Fibroblast of skin of abdomen (primary cell): ENCODE measurements at places on chromosomes 6 and 20.
A peak's percentile ranks its signal among the peaks of the same experiment; 100 is the strongest.

DNA sequence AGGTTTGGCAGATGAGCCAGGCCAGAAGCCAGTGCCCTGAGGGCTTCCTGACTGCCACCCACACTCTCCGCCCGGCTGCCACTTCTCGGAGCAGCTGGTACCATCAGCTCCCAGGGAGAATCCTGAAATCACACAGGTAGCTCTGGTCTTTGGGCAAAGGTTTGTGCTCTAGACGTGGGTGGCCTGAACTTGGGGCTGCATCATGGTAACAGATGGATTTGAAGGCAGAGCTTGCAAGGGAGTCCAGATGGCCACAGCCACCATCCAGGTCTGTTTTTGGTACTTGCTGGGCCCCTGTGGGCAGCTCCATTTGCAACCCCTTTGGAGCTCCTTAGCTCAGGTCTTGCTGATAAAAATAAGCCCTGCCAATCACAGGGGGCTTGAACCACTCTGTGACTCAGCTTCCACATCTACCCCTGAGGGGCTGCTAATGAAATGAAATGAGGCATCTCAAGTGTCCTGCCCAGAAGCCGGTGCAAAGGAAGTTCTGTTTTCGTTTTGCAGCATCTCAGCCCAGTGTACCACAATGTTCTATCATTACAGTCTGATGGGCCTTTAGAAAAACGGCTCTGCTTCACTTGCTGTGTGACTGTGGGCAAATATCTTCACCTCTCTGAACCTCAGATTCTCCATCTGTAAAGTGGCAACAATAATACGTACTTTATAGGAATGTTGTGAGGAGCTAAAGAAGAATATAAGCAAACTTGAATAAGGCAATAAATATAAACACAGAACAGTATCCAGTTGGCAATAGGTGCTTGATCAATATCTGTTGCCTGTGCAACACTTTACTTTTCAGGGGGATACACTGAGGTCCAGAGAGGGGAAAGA, 25.1 kb upstream of the CDH22 start:
- no peak for DNase-seq

DNA sequence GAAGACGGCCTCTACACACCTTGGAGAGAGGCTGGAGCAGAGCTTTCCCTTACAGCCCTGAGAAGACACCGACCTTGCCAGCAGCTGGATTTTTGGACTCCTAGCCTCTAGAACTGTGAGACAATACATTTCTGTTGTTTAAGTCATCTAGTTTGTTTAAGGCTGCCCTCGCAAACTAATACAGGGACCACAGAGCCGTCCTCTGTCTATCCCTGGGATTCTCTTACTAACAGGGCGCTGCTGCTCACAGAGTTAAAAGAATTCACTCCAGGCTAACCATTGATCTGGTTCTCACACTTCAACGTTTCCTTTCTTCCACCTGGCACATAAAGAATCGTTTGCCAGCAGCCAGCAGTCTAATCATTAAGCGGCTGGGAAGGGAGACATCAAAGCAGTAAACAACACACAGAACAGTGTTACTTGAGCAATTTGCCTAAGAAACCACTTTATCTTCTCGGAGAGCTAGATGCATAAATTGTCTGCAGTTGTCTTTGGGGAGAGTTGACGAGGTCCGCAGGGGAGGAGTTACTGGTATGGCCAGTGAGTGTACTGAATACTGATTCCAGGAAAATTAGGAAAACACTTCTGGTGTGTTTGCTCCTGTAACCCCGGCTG, 103.5 kb upstream of the AKAP12 start:
- DNase-seq: no peak

DNA sequence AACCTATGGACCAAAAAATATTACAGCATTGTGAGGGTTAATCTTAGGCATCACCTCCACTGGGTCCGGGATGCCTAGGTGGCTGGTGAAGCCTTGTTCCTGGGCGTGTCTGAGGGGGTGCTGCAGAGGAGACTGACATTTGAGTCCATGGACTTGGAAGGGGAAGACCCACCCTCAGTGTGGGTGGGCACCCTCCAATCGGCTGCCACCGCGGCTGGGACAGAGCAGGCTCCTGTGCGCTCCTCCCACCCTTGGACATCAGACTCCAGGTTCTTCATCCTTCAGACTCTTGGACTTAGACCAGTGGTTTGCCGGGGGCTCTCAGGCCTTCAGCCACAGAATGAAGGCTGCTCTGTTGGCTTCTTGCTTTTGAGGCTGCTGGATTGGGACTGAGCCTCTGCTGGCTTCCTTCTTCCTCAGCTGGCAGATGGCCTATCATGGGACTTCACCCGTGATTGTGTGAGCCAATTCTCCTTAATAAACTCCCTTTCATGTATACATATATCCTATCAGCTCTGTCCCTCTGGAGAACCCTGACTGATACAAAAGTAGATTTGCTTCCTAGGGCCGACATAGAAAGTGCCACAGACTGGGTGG, 113.1 kb downstream of the TTLL2 start:
- no peak for DNase-seq

GRCh38 chr6:25590986-25591385, 61.0 kb upstream of the SCGN start:
- DNase-seq: no peak

GRCh38 chr6:131803007-131803769, 4.6 kb upstream of the ENPP1 start:
- DNase-seq: no peak

DNA sequence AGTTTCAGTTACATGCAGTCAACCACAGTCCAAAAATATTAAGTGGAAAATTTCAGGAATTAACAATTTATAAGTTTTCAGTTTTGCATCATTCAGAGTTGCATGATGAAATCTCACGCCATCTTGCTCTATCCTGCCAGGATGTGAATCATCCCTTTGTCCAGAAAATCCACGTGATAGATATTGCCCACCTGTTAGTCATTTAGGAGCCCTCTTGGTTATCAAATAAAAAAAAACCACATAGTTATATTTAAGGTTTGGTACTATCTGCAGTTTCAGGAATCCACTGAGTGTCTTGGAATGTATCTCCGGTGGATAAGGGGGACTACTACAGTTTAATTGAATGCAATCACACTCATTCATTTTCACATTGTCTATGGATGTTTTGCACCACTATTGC, 1249.0 kb upstream of the CITED2 start:
- DNase-seq: peak; percentile 95

- DNase-seq: no peak
Measured at GRCh38 chr6:163725008-163725941, 310.8 kb downstream of the QKI start.

GRCh38 chr6:13289789-13290318, 38.5 kb downstream of the TBC1D7 start:
- no peak for DNase-seq

GRCh38 chr6:80437801-80438200, 331.3 kb downstream of the BCKDHB start:
- no peak for DNase-seq

DNA sequence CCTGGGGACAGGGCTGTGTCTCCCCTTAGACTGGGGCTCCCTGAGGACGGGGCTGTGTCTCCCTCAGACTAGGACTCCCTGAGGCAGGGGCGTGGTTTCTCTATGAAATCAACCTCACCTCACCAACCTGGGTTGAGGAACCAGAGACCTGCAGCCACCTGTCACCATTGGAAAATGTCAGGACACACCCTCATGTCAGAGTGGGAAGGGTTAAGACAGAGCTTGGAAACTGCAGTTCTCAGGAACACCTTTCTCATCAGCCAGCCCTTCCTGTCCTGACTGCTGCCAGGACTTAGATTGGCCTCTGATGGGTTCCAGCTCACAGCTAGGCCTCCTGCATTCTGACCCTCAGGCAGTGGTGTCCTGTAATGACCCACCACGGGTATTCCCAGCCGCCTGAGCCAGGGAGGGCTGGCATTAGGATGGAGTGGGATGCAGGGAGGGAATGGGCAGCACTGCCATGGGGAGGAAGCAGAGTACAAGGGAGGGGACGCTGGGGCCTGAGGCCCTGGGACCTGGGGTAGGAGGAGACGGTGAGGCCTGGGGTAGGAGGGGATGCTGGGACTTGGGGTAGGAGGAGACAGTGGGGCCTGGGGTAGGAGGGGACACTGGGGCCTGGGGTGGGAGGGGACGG, 76.3 kb downstream of the MRPL14 start:
- DNase-seq: no peak

GRCh38 chr6:11756726-11757125, 21.9 kb downstream of the ADTRP start:
- DNase-seq: no peak

- no peak for DNase-seq
Measured at GRCh38 chr20:60300374-60300773, 342.2 kb downstream of the CDH26 start.
